Mammary epithelial cell (primary cell): ENCODE measurements at places on chromosomes 7 and 10. TPM values are rescaled to one million over a fixed set of nuclear protein-coding genes. Genes with fewer than 3 reads are reported as not detected.

SVOPL gene
- under 0.01 TPM for total RNA-seq

MDFIC gene
- total RNA-seq, result 15.0 and 18.4 TPM in 2 replicates

KCNH2 gene
- not detected in 2 replicates for total RNA-seq

ANXA8 gene
- 336 TPM for total RNA-seq

PHKG1 gene
- 0.28 and 0.96 TPM in 2 replicates for total RNA-seq

SLC13A1 gene
- total RNA-seq, result not detected

IL6 gene
- not detected for total RNA-seq

PRTFDC1 gene
- 4.2 TPM for total RNA-seq

MGAM2 gene
- total RNA-seq, result not detected in 2 replicates

REEP3 gene
- total RNA-seq, result 80.4 TPM

TEX36 gene
- total RNA-seq, result not detected in 2 replicates

GLI3 gene
- total RNA-seq, result 6.3 TPM

HDAC9 gene
- total RNA-seq, result 33.3 TPM

GPER1 gene
- 0.45 TPM in 1 of 2 replicates, not detected in the other for total RNA-seq

GPR146 gene
- 0.17 TPM for total RNA-seq

LGI1 gene
- total RNA-seq, result not detected

AOC1 gene
- total RNA-seq, result not detected

DKK1 gene
- 157 and 240 TPM in 2 replicates for total RNA-seq

OPN4 gene
- not detected in 2 replicates for total RNA-seq

CCL24 gene
- not detected for total RNA-seq

APBB1IP gene
- total RNA-seq, result not detected

TBXAS1 gene
- total RNA-seq, result not detected

TMEM184A gene
- total RNA-seq, result 11.5 and 15.1 TPM in 2 replicates

ANKRD7 gene
- 1.7 TPM for total RNA-seq

DRGX gene
- total RNA-seq, result not detected in 2 replicates

RAPGEF5 gene
- 7.1 and 8.5 TPM in 2 replicates for total RNA-seq

BMPER gene
- total RNA-seq, result not detected in 2 replicates

CTNNA3 gene
- not detected for total RNA-seq

SAMD9L gene
- total RNA-seq, result 2.1 and 4.2 TPM in 2 replicates

TOMM7 gene
- 239 and 284 TPM in 2 replicates for total RNA-seq

ERVW-1 gene
- not detected in 2 replicates for total RNA-seq

MNX1 gene
- total RNA-seq, result 0.50 TPM

IFIT2 gene
- 1.2 TPM for total RNA-seq

ASB10 gene
- total RNA-seq, result not detected

GIMAP7 gene
- not detected for total RNA-seq

FAM241B gene
- total RNA-seq, result 14.0 and 15.1 TPM in 2 replicates

PTER gene
- total RNA-seq, result 35.5 TPM

OR2A42 gene
- total RNA-seq, result not detected in 2 replicates

UTF1 gene
- total RNA-seq, result not detected in 2 replicates

CTAGE8 gene
- 0.96 and 1.5 TPM in 2 replicates for total RNA-seq

DPP6 gene
- total RNA-seq, result not detected in 2 replicates

ST8SIA6 gene
- total RNA-seq, result 0.17 TPM

GPNMB gene
- total RNA-seq, result 208 TPM

DLX6 gene
- total RNA-seq, result not detected in 2 replicates

FAM200A gene
- total RNA-seq, result 4.6 and 5.5 TPM in 2 replicates

CPEB3 gene
- total RNA-seq, result 1.2 TPM

TAS2R41 gene
- not detected in 2 replicates for total RNA-seq

GIMAP5 gene
- not detected in 2 replicates for total RNA-seq

TMEM196 gene
- not detected for total RNA-seq

CRYGN gene
- total RNA-seq, result not detected

ACTL6B gene
- total RNA-seq, result not detected

TMEM176A gene
- not detected for total RNA-seq

PRKAR2B gene
- total RNA-seq, result 0.17 TPM

ZDHHC4 gene
- total RNA-seq, result 52.5 TPM

MINDY3 gene
- 29.7 and 35.6 TPM in 2 replicates for total RNA-seq
